ENCODE measurements at places on chromosomes 7 and 10. TPM values are rescaled to one million over a fixed set of nuclear protein-coding genes. Genes with fewer than 3 reads are reported as not detected.

- no peak overlapping the region for H3K4me3 ChIP-seq
- no peak for DNase-seq
- H3K27me3 ChIP-seq: peaks cover 2% of the 10 kb centered on the region
- peaks cover 33% of the 10 kb centered on the region for H3K36me3 ChIP-seq
Observed at GRCh38 chr7:44654255-44654796, 47.9 kb downstream of the OGDH start.

GRCh38 chr10:19556666-19557065, 259.6 kb upstream of the PLXDC2 start:
- no peaks in the 10 kb centered on the region for H3K36me3 ChIP-seq
- no peak overlapping the region for H3K4me3 ChIP-seq
- H3K4me1 ChIP-seq: no peaks in the 10 kb centered on the region
- H3K27ac ChIP-seq: no peak overlapping the region
- no peaks in the 10 kb centered on the region for H3K27me3 ChIP-seq

DNA sequence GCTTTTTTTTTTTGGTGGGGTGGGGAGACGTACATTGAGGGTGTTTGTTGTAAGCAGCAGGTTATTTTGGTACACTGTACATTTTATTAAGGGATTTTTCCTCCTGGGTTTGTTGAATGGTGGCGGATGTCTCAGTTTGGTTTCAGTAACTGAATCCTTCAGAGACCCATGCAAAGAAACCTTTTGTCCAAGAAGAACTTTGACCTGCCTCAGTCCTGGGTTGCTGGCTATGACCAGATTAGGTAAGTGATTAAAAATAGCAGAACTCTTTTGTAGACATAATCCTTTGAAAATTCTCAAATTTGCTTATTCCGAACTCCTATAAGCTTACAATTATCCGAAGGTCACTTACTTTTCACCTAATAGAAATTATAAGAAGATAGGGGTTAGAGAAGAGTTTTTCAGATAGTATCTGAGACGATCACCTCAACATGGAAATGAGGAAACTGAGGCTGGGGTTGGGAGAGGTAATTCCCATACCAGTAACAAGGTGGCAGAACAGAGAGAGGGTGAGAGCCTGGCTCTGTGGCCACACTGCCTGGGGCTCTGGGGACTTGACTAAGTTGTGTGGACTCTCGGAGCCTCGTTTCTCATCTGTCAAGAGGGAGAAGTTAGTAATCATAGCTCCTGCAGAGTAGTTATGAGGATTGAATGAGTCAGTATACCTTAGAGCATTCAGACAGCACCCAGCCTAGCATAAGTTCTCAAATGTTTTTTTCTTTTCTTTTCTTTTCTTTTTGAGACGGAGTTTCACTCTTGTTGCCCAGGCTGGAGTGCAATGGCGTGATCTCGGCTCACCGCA, 87.4 kb downstream of the CCNY start:
- H3K27ac ChIP-seq: peak overlapping the region; percentile 75
- H3K36me3 ChIP-seq: no peaks in the 10 kb centered on the region
- H3K27me3 ChIP-seq: peaks cover 3% of the 10 kb centered on the region
- peak overlapping the region; percentile 41 for H3K4me3 ChIP-seq

GRCh38 chr10:82464191-82464818, 589.3 kb downstream of the NRG3 start:
- no peak overlapping the region for H3K27ac ChIP-seq
- DNase-seq: no peak
- no peak overlapping the region for H3K4me3 ChIP-seq
- no peaks in the 10 kb centered on the region for H3K4me1 ChIP-seq
- H3K36me3 ChIP-seq: no peaks in the 10 kb centered on the region
- H3K27me3 ChIP-seq: no peaks in the 10 kb centered on the region

GRCh38 chr10:30686708-30687107, 57.2 kb upstream of the LYZL2 start:
- no peak overlapping the region for H3K27ac ChIP-seq
- peaks cover 45% of the 10 kb centered on the region for H3K4me1 ChIP-seq
- H3K36me3 ChIP-seq: no peaks in the 10 kb centered on the region
- peaks cover 10% of the 10 kb centered on the region for H3K27me3 ChIP-seq
- no peak overlapping the region for H3K4me3 ChIP-seq

DNA sequence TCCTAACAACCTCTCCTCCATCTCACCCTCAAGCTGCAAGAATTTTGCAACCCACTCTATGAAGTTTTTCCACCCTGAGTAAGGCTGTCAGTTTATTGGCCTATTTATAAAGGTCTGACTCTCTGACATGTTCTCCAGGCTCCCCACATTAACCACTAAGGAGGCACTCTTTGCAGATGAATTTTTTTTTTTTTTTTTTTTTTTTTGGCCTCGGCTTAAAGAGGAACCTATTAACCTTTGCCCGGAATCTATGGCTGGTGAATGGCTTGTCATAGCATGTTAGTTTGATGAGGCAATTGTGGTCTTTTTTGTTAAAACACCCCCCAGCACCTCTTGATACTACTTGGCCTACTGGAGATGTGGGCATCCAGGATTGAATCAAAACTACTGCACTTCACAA, 57.1 kb downstream of the TBXAS1 start:
- peaks cover 19% of the 10 kb centered on the region for H3K27me3 ChIP-seq
- H3K4me3 ChIP-seq: no peak overlapping the region
- peaks cover 15% of the 10 kb centered on the region for H3K4me1 ChIP-seq
- H3K36me3 ChIP-seq: peaks cover 10% of the 10 kb centered on the region
- DNase-seq: no peak
- no peak overlapping the region for H3K27ac ChIP-seq

The DTX2 gene
- total RNA-seq: 15.4 TPM

GRCh38 chr7:42175834-42176723, 60.9 kb downstream of the GLI3 start:
- DNase-seq: peak; percentile 8
- H3K27ac ChIP-seq: no peak overlapping the region
- no peak overlapping the region for H3K4me3 ChIP-seq
- peaks cover 22% of the 10 kb centered on the region for H3K36me3 ChIP-seq

DNA sequence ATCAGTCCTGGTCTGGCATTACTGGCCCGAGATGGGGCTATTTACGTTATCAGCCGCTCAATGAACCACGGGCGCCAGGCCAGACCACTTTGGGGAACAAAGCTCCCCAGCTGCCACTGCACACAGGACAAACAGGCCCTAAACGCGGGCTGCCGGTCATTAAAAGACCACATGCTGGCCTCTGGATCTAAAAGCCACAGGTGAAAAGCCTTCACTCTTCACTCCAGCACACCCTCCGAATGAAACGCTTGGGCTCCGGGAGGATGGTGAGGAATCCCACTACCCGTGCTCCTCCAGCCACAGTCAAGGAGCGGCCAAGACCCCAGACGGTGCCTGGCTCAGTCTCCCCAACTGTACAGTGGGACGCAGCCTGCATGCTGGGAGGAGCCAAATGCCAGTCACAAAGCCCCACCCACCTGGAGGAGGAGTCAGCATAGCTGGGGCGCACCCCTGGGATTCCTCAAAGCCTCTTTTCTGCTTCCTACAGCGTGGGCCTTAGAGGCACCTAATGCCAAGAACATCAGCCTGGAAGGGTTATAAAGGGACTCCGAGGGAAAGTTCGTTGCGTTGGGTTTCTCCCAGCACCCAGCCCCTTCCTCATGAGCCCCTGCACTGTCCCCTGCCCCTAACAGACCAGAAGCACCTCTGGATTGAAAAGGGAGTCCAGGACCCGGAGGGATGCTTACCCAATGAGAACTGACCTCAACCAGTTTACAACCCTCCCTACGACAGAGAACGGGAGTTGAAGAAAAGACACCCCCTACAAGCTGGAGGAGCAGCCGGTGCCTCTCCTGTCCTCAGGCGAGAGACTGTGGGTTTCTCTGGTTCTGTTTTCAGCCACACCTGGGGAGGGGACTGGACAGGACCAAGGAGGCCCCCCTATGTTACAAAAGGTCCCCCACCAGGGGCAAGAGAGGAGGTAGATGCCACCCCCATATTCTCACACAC, 4.7 kb downstream of the PDGFA start:
- no peak overlapping the region for H3K4me3 ChIP-seq
- H3K27ac ChIP-seq: peak overlapping the region; percentile 51
- DNase-seq: no peak

DNA sequence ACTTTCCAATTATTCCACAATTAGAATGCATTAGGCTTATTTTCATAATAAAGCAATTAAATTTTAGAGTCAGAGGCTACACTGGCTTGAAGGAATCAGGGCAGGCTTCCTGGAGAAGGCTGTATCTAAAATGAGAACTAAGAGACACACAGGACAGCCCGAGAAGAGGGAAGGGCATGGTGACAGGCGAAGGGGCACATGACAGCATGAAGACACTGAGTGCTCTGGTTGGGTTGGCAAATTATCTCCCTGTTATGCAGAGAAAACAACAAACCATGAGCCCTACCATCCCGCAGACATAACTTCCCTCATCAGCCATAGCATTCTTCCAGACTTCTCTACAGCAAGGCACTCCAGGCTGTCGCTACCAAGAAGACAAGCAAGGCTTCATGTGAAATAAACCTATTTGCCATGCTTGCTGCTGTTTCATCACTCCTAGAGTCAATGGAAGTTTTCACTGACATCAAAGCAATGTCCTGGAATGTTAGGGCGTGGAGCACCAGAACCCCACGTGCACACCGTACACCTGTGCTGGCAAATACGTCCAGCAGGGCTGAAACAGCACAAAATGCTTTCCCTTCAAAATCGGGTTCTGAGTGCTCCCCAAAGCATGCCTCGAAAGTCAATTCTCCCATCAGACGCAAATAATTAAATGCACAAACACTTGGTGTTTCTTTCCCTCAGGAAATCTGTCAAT, 21.3 kb downstream of the VOPP1 start:
- no peak overlapping the region for H3K27ac ChIP-seq
- H3K27me3 ChIP-seq: peaks cover 2% of the 10 kb centered on the region
- H3K4me1 ChIP-seq: peaks cover 63% of the 10 kb centered on the region
- peaks cover 13% of the 10 kb centered on the region for H3K36me3 ChIP-seq
- H3K4me3 ChIP-seq: no peak overlapping the region

DNA sequence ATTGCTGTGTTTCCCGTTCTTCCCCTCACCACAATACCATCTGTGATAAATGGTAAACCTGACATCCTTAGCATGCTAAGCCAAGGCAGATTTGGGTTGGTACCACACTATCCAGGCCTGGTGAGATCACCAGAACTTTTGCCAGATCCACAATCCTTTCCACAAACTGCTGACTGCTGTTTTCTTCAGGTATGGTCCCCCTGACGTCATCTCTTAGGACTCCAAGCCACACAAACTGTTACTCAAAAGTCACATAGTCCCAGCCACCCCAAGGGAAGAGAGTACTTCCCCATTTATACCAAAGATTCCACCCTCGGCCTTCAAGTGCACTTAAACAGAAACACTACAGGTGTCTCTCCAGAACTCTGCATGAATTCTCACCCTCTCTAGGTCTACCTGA, 34.8 kb downstream of the SLC25A13 start:
- no peaks in the 10 kb centered on the region for H3K27me3 ChIP-seq
- no peak overlapping the region for H3K4me3 ChIP-seq
- peaks cover 17% of the 10 kb centered on the region for H3K4me1 ChIP-seq
- no peak for DNase-seq

GRCh38 chr7:55548295-55548731, 24.0 kb downstream of the VOPP1 start:
- H3K4me3 ChIP-seq: no peak overlapping the region
- no peak overlapping the region for H3K27ac ChIP-seq
- peaks cover 9% of the 10 kb centered on the region for H3K36me3 ChIP-seq

- H3K27ac ChIP-seq: no peak overlapping the region
- no peaks in the 10 kb centered on the region for H3K4me1 ChIP-seq
- H3K36me3 ChIP-seq: no peaks in the 10 kb centered on the region
- no peak overlapping the region for H3K4me3 ChIP-seq
- no peak for DNase-seq
Observed at GRCh38 chr7:69399401-69399800, 198.9 kb upstream of the AUTS2 start.

GRCh38 chr7:93944673-93945072, 23.1 kb downstream of the GNG11 start:
- no peak overlapping the region for H3K27ac ChIP-seq
- no peaks in the 10 kb centered on the region for H3K27me3 ChIP-seq
- H3K4me3 ChIP-seq: no peak overlapping the region
- H3K36me3 ChIP-seq: no peaks in the 10 kb centered on the region
- no peak for DNase-seq

DNA sequence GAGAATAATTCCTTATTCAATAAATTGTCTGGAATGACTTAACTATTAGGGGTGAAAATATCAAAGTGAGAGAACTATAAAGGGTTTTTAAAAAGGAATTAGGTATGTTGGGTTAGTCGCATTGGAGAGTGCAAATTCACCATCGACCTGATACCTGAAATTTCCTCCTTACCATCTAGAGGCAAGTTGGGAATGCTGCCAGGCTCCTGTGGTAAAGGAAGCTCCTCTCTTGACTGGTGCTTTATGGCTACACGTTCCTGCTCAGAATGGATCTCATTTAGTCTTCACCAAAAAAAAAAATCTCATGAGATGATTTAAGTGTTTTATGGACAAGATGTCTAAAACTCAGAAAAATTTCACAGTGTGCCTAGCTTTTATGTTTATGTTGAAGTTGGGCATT, 129.8 kb downstream of the EGFR start:
- peaks cover 6% of the 10 kb centered on the region for H3K27me3 ChIP-seq
- H3K4me1 ChIP-seq: peaks cover 9% of the 10 kb centered on the region
- H3K27ac ChIP-seq: no peak overlapping the region
- no peak for DNase-seq
- no peak overlapping the region for H3K4me3 ChIP-seq
- H3K36me3 ChIP-seq: peaks cover 68% of the 10 kb centered on the region

The UBE2D1 gene
- total RNA-seq: 8.9 TPM

- DNase-seq: no peak
- H3K27me3 ChIP-seq: peaks cover 1% of the 10 kb centered on the region
- peaks cover 52% of the 10 kb centered on the region for H3K4me1 ChIP-seq
- H3K36me3 ChIP-seq: peaks cover 9% of the 10 kb centered on the region
Observed at GRCh38 chr10:18664841-18665478, 5.7 kb downstream of the ARL5B start.

DNA sequence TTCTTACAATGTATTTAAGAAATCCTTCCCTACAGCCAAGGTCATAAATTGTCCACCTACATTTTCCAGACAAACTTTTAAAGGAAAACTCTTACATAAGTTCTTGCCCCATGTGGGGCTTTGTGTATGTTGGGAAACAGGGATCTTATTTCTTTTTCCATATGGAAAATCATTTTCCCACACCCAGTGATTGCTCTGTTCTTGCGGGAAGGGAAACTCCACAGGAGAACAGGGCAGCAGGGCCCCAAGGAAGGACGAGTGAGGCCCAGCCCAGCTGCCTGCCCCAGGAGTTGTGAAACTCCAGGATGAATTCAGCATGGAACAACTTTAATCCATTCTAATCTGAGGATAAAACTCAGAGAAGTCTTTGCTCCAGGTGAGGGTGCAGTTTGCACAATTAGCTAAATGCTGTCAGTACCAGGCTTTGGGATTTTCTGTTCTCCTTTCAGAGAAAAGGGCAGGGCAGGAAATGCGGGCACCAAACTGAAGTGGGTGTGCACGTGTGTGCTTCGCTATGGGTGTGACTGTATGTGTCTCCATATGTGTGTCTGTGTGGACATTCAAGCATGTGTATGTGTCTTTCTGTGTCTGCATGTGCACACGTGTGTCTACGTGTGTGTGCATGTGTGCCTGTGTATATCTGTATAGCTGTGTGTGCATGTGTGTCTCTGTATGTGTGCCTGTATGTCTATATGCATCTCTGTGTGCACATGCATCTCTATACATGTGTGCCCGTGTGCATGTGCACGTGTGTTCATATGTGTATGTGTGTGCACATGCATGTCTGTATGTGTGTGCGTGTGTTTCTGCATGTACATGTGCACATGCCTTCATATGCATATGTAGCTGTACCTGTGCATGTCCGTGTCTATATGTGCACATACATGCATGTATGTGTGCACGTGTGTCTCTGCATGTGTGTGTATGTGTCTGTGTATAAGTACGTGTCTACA, 102.0 kb upstream of the FAM20C start:
- H3K36me3 ChIP-seq: no peaks in the 10 kb centered on the region
- H3K27me3 ChIP-seq: no peaks in the 10 kb centered on the region
- H3K27ac ChIP-seq: peak overlapping the region; percentile 86
- peak; percentile 15 for DNase-seq
